ENCODE measurements at places on chromosomes 1 and 21.

GRCh38 chr1:30793209-30793608 is 35.6 kb upstream of the LAPTM5 start:
- no peak for DNase-seq

- DNase-seq, result no peak
Observed at GRCh38 chr1:203478986-203479385, 3.4 kb downstream of the PRELP start.

- DNase-seq, result no peak
Observed at GRCh38 chr1:235703506-235703905, 53.9 kb upstream of the GNG4 start.

- no peak for DNase-seq
Observed at GRCh38 chr1:110212169-110213142, 2.3 kb downstream of the KCNC4 start.

- DNase-seq, result no peak
Observed at GRCh38 chr1:58454385-58454784, 92.1 kb downstream of the OMA1 start.

GRCh38 chr1:198119906-198120305 is 36.9 kb upstream of the NEK7 start:
- no peak for DNase-seq

- DNase-seq, result no peak
Observed at GRCh38 chr1:146007489-146008133, 11.2 kb upstream of the TXNIP start.

DNA sequence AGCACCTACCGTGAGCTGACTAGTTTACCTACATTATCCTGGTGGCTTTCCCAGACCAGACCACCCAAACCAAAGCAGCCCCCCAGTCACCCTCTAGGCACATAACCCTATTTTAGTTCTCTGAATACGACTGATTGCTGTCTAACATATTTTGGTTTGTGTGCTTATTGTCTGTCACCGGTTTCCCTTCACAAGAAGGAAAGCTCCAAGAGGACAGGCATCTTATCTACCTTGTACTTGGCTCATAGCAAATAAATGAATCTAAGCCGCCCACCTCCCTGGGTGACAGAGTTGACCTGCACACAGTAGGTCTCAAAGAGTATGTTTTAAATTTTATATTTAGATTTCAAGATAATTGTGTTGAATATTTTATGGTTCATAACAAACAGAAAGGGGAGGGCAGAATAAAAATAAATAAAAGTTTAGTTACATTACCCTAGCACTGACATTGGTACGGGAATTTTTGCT is 904 bp upstream of the PRDX6 start:
- DNase-seq, result no peak

GRCh38 chr1:9768983-9769382 is 54.8 kb downstream of the CLSTN1 start:
- no peak for DNase-seq

GRCh38 chr1:39344394-39345154 is 140.1 kb downstream of the MACF1 start:
- DNase-seq, result no peak

GRCh38 chr21:44763451-44764318 is 37.9 kb downstream of the UBE2G2 start:
- no peak for DNase-seq

DNA sequence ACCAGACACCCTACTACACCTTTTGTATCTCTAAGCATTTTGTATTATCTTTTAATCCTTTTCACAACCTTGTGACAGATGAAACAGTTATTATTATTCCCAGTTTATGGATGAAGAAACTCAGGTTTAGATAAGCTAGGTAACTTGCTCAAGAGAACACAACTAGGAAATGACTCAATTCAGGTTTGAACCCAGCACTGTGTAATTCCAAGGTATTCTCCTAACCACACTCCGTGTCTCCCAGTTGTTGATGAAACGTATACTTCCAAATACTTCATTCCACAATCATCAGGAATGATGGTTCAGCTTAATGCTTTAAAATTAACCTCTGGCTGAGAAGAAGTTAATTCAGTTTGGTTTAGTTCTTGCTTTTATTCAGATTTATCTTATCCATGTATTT is 51.7 kb upstream of the MRPS6 start:
- no peak for DNase-seq

GRCh38 chr1:68268896-68269483 is 36.7 kb upstream of the WLS start:
- no peak for DNase-seq

DNA sequence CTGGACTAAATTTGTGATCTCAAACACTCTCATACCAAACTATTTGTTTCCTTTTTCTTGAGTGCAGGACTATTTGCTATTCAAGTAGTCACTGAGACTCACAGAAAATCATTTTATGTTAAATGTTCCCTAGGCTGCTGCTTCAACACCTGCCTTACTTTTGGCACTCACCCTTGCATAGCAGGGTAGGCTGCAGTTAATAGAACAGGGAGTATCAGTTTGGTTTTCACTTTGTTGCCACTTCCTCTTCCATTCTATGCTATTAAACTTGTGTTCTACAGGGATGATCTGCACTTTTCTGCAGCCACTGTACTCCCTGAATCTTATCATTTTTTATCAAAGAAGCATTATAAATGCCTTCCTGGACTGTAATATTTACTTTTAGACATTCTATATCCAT is 148.7 kb upstream of the PRMT6 start:
- no peak for DNase-seq

DNA sequence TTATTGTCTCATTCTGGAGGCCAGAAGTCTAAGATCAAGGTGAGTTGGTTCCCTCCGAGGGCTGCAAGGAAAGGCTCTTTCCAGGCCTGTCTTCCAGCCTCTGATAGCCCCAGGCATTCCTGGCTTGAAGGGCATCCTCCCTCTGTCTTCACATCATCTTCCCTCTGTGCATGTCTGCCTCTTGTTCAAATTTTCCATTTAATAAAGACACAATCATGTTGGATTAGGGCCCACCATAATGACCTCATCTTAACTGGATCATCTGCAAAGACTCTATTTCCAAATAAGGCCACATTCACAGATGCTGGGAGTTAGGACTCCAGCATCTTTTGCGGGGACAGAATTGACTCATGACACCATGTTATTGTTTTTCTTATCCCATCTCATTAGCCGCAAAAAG is 24.5 kb downstream of the HUNK start:
- no peak for DNase-seq

DNA sequence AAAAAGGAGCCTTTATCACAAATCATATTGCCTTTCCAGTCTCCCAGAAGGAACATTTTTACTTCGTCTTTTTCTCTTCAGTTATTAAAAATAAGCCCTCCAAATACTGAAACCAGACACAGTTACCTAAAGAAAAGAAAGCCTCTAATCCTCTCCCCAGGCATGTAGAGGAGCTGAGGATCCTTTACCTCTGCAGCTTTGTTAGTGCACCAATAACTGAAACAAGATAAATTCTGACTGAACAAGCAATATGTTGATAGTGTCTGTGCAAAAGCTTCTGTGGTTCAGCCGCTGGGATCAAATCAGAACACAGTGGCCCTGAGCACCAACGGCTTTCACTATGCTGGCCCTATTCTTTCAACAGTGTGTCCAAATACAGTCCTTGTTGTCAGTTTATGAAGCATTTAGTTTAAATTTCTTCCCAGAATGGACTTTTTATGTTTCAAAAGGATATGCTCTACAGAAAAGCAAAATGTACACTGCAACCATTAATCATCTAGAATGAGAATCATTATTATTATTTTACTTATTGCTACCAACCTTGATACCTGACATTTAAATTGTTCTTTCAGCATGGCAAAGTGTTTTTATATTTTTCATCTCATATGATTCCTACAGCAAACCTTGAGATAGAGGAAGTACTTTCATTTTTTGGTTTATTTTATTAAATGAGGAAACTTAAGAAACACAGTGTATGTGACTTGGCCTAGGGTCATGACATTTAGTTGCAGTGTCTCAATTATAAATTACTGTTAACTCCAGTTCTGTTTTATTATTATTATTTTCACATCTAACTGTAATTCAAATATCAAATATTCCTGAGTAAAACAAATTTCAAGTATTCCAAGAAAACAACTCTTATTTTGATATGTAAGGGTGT is 217.9 kb downstream of the NEGR1 start:
- no peak for DNase-seq

DNA sequence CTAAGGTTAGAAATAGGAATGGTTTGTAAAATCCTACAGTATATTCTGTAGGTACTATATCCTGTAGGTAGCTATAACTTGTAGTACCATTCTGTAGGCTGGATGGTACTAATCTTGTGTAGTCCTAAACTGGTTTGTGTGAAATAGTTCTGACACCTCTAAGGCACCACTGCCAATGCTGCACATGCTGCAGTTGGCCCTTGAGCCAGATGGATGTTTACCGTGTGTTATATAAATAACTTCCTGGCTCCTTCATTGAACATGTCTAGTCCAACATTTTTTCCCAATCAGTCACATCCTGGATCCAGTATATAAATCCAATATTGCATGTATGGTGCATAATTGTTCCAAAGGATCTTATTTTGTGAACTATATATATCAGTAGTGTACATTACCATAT is 89.5 kb upstream of the GNG4 start:
- no peak for DNase-seq

DNA sequence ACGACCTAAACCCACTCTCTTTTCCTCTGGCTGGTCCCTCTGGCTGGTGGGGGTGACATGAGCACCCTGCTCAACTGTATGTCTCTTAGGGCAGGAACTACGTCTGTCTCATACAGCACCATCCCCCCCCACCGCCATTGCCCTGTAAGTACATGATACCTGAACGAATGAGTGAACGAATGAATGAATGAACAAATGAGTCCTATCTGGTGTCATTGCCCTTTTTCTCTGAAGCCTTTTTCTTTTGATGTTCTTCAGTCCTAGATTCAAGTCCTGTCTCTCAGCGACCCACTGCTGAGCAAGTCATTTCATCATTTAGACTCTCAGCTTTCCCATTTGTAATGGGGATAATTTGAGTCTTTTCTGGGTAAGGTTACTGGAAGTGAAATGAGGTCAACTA is 10.8 kb downstream of the MATN1 start:
- no peak for DNase-seq

GRCh38 chr1:243734308-243734695 is 115.7 kb downstream of the AKT3 start:
- no peak for DNase-seq

DNA sequence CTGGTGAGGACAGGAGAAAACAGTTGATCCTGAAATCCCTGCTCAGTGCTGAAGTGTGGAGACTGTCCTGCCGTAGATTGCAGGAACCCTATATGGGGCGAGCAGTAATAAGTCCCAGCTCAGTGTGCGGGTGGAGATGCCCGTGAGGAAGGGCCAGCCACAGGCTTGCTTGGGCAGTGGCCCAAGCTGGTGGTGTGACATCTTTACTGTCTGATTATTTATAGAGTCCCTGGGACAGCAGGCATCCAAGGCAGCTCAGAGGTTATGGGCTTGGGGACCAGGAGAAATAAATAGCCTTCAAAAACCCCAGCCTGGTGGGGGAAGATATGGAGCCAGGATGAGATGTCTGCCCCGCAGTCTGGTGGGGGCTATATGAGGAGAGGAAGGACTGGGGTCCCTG is 170.7 kb upstream of the POU3F1 start:
- DNase-seq, result no peak

DNA sequence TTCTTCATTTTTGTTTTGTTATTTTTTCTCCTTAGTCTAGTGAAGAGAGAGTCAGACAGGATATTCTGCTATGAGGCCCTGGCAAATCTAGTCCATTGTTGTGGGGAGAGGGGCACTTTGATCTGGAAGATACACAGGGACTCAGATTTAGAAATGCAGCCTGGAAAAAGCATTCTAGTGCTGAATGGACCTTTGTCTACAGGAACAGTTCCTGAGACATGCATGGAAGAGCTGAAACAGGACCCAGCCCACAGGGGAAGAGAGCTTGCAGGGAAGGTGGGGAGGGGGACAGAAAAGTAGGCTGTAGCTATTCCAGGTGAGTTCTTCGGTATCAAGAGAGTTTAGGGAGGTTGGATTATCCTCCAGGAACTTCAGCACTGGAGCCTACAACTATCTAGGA is 98.5 kb downstream of the AKT3 start:
- no peak for DNase-seq

DNA sequence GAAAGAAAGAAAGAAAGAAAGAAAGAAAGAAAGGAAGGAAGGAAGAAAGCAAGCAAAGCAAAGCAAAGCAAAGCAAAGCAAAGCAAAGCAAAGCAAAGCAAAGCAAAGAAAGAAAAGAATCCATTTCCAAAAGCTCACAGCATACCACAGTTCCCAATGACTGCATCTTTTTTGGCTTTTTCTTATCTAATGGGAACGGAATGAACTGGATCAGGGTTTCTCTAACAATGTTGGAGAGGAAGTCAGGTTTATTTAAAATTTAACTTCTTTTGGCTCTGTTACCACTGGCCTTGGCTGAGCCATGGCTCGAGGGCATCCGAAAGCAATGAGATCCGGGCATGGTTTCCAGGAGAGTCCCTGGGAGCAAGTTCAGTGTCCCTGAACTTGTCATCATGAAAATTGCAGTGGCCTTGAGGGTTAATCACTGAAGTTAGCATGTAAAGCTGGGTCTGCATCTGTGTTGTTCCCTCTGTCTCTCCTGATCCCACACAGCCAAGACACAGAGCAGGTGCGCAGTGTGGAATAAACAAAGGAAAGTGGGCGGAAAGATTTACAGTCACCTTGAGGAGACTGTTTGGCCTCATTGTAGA is 34.6 kb upstream of the CTPS1 start:
- DNase-seq, result no peak

DNA sequence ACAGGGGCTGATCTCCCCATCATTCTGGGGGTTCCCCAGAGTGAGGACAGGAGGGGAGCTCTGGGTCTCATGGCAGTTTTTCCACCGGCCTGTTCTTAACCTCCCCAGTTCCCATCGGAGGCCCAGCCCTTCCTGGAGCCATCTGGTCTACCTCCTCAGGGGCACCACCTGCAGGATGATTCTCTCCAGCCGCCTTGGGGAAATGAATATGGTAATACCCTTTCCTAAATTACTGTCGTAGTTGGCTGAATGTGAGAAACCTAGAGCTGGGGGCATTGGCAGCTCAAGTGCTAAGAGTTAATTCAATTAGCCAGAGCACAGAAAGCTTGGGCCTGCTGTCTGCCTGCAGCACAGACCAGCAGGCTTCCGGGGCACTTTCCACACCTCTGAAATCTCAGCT is 64.9 kb downstream of the TAS1R2 start:
- no peak for DNase-seq

- no peak for DNase-seq
Observed at GRCh38 chr1:87250336-87250735, 78.3 kb upstream of the LMO4 start.

- no peak for DNase-seq
Observed at GRCh38 chr1:231264642-231265041, 23.6 kb downstream of the GNPAT start.

Measured in hippocampal formation (tissue), 2 donors.